ENCODE measurements at places on chromosomes 12 and 14. TPM values are rescaled to one million over a fixed set of nuclear protein-coding genes. Genes with fewer than 3 reads are reported as not detected.

Gene KRAS
- 26.7 TPM for total RNA-seq

Gene KRT77
- total RNA-seq, result not detected

Gene TSPAN8
- total RNA-seq, result 11.2 TPM

Gene GALNT16
- 3.0 TPM for total RNA-seq

Gene PTPN6
- total RNA-seq, result 154 TPM

Gene DCD
- total RNA-seq, result not detected

Gene ZNF84
- total RNA-seq, result 24.1 TPM

Gene TMEM30B
- 22.5 TPM for total RNA-seq

Measured in upper lobe of right lung (tissue), 1 donor.